ENCODE measurements at places on chromosomes 7 and 10.

GRCh38 chr7:44289341-44290251 lies 35.8 kb downstream of the CAMK2B start:
- DNase-seq, result no peak

GRCh38 chr10:50375745-50376144 lies 124.4 kb upstream of the ASAH2 start:
- no peak for DNase-seq

DNA sequence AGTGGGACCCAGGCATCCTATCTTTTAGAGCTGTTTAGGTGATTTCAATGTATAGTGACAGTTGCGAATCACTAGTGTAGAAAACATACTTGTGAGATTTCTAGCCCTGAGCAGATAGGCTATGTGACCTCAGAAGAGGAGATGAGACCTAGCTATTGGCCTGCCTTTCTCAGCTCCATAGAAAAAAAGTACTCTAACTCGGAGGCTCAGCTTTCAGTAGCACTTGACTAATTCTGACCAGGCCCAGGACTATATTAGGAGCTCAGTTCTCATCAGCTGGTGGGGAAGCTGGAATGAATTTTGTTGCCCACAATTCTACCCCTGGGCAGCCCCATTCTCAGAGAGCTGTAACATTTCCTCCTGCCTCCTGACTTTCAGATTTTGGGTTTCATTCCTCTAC lies 179.9 kb upstream of the NAMPT start:
- no peak for DNase-seq

GRCh38 chr10:12358863-12359564 lies 9.7 kb downstream of the CAMK1D start:
- DNase-seq, result no peak

- DNase-seq, result no peak
Measured at GRCh38 chr10:49140304-49141177, 6.7 kb upstream of the FAM170B start.

All from A673 (cell line).